NCI-H774 (cell line): ENCODE measurements at places on chromosomes 11 and 22.

DNA sequence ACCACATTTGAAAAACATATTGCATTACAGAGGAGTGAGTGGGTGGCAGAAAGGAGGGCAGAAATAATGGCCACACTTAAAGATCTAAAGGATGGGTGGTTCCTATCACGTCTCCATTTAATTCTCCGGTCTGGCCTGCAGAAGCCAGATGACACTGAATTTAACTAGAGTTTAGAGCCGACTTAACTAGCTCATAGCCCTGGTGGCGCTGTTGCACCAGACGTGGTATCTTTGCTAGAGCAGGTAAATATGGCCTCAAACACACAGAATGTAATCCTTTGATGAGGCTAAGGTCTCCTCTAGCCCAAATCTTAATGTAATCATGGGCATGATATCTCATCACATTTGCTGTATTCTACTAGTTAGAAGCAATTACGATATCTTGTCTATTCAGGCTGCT lies 51.5 kb upstream of the GAL start:
- peak; percentile 59 for DNase-seq

- DNase-seq, result no peak
These were observed 44.9 kb downstream of the NPAT start for GRCh38 chr11:108177570-108177969.

DNA sequence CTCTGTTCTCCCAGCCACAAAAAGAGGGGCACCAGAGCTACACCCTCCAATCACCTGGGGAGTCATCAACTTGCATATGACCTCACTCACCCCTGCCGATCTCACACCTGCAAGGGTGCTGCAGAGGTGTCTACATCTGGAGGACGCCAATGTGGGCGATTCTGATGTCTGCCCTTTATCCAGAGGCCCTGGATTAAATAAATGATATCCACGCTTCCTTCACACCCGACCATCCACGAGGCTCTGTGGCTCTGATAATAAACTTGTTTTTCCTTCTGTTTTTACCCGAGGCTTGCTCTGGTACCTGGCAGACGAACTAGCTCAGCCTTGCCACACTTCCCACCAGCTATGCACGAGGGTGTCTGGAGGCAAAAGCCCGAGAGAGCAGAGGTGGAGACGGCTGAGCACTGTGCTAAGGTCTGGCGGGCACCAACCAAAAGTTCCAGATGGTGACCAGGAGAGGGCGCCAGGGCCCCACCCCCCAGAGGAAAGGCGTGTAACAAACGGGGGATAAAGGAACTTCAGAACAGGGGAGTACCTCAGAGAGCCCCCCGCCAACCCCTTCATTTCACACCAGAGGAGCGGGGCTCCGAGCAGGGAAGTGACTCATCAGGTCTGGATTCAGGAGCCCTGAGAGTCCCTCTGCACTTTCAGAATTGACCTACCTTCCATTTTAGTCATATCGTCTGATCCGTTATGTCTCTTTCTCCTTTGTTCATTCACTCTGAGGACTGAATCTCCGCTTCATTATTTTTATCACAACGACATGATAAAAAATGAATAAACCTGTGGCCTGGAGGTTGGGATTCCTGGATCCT lies 13.5 kb downstream of the SCN3B start:
- DNase-seq, result peak; percentile 15

DNA sequence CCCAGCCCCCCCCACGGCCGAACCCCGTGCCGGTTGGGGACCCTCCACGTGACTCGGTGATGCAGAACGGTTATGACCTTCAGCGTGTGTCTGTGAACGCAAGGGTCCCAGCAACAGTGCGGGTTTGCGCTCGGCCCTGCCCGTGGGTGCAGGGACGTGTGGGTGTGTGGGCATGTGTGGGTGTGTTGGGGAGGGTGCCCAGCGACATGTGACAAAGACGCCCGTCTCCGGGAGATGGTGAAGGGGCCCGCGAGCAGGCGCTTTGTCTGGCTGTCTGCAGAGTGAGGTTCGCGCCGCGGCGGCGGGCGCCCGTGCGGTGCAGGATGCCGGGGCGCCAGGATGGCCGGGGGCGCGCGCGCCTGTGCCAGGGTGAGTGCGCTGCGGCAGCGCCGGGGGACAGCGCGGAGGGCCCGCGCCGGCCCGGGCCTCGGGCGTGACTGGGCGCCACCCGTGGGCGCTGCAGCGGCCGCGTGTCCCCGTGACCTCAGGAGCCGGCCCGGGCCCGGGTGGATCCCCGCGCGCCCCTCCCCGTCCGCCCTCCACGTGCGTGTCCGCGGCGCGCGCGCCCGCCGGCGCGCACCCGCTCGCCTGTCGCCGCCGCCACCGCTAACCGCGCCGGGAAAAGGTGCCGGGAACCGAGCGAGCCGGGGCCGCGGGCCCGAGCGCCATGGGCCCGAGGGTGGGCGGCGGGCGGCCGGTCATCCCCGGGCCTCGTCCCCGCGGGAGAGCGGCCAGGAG lies at the start of gene LRFN4:
Gene LRFN4, plus strand, starts transcription at position 569 of the 738 bp plus-strand sequence. CDS start 681 bp downstream, outside the sequence.
- DNase-seq, result peak; percentile 68

DNA sequence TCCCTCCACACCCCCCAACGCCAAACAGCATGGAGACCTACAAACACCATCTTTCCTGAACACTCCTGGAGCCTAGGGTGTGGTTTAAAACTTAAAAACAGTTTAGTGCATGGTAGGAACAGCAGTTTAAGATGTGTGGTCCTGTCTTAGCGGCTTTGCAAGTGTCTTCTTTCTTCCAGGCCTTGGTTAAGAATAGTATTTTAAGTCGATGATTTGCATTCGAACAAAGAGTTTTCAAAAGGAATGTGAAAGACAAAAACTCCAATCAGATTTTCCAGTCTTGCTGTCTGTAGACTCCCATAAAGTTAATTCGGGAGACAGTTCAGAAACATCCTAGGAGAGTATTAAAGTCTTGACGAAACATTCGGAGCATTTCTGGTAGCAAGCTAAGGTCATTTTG lies 3.7 kb downstream of the FGF4 start:
- no peak for DNase-seq

GRCh38 chr11:20865161-20865560 lies 195.8 kb downstream of the NELL1 start:
- DNase-seq, result no peak
